ENCODE measurements at places on chromosomes 16 and 17.

- no peak for DNase-seq
Measured at GRCh38 chr16:1770328-1771187, 785 bp downstream of the NME3 start.

DNA sequence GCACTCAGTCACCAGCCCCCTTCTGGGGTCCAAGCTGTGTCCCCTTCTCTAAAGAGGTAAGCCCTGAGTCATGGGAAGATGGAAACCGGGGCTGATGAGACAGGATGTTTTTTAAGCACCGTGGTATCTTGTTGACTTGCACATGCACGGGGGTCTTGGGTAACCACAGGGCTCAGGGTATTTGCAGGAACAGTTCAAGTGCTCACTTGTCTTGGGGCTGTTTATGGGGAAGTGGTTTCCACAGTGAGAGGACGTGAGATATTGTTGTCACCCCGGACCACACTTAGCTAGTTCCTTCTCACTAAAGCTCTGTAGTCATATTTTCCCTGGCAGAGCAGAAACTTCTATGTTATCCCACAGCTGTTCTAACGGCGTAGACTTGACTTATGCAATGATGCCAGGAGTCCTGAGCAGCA is 7.7 kb downstream of the CCL3L1 start:
- no peak for DNase-seq

DNA sequence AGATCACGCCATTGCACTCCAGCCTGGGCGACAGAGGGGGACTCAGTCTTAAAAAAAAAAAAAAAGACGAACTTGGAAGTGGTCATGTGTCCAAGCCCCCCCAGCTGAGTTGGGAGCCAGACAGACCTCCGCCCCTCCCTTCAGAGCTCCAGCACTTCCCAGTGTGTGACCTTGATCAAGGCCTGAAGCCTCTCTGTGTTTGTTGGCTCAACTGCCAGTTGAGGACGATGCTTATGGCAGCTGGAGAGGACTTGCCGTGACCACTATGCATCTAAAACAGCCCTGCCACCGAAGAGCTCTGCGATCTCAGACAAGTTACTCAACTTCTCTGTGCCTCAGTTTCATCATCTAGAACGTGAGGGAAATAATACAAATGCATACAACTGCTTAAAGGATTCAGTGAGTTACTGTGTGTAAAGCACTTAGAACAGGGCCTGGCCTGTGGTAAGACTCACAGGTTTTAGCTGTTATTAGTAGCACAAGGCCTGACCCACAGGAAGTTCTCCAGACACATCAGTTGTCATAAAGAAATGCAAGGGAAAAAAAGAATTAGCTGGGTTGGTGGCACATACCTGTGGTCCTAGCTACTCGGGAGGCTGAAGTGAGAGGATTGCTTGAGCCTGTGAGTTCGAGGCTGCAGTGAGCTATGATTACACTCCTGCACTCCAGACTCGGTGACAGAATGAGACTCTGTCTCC is 7.0 kb upstream of the IL27 start:
- no peak for DNase-seq

DNA sequence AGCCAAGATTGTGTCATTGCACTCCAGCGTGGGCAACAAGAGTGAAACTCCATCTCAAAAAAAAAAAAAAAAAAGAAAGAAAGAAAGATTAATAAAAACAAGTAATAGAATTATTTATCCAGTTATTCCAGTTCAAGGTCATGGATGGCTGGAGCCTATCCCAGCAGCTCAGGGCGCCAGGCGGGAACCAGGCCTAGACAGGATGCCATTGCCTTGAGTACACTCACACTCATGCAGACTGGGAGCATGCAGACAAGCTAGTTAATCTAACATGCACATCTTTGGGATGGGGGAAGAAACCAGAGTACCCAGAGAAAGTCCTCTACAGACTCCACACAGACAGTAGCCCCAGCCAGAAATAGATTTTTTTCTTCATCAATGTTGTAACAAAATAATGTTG is 17.9 kb downstream of the PDP2 start:
- no peak for DNase-seq

- no peak for DNase-seq
Measured at GRCh38 chr17:64213995-64214811, 48.9 kb downstream of the TEX2 start.

DNA sequence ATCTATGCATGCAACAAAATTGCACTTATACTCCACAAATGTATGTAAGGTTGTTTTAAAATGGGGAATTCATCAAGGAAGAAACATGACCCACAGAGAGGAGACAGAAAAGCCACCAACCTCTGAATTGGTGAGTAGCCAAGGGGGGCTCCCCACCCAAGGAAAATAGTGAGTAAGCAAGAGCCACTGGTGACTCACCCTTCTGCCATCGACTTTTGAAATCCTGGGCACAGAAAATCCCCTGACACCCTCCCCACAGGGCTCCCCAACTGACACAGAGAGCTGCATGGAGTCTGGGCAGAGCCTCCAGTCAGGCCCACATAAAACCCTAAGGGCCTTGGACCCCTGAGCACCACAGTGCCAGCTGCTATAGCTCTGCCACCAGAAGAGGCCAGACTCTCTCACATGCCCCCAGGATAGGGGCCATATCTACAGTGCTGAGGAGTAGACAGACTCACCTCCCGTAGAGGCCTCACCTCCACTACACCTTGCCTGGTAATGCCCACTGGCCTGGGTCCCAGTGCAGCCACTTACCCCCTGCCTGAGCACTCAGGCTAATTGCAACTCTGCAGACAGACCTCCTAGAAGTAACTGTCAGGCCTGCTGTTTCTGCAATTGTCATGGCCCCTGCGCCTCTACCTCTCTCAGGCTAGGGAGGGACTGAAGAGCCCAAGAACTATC is 244.7 kb upstream of the WSB1 start:
- DNase-seq, result no peak

GRCh38 chr17:40090237-40091119 is 9.9 kb downstream of the NR1D1 start:
- no peak for DNase-seq

- DNase-seq, result no peak
Measured at GRCh38 chr16:50821586-50821985, 79.7 kb downstream of the CYLD start.

DNA sequence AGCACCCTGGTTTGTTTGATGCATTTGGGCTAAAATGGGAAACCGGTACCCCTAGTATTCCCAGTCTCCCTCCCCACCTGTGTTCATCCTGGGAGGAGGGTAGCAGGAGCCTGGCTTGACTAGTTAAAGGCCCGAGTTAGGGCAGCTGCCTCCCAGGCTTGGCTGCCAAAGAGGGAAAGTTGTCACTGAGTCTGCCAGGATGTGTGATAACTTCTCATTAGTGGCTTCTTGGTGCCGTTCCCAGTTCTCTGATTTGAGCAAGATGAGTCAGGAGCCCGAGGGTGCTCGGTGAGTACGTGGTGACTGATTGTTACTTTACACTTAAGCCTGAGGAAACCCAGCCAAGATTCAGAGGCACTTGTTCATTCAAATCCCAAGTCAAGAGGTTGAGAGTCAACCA is 2.5 kb downstream of the KRT32 start:
- DNase-seq, result no peak

DNA sequence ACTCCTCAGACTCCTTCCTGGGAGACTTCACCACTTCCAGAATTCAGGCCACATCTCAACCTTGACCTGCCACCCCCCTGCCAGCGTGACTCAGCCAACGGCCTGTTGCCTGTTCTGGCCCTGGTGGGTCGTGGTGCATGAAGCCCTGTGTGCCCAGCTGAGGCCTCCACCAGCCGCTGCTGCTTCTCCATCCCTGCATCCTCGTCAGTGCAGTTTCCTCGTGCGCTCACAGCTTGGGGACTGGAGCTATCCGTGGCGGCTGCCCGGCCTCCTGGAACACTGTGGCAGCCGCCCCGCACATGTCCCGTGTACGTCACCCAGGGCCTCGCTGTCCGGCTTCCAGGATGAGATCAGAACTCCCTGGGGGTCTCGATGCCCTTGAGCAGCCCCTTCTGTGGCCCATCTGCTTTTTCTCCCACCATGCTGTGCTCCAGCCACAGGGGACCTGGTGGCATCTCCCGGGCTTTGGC is 8.0 kb upstream of the TEDC2 start:
- DNase-seq, result no peak

- DNase-seq, result no peak
Measured at GRCh38 chr16:23408242-23408822, 44.7 kb downstream of the COG7 start.

DNA sequence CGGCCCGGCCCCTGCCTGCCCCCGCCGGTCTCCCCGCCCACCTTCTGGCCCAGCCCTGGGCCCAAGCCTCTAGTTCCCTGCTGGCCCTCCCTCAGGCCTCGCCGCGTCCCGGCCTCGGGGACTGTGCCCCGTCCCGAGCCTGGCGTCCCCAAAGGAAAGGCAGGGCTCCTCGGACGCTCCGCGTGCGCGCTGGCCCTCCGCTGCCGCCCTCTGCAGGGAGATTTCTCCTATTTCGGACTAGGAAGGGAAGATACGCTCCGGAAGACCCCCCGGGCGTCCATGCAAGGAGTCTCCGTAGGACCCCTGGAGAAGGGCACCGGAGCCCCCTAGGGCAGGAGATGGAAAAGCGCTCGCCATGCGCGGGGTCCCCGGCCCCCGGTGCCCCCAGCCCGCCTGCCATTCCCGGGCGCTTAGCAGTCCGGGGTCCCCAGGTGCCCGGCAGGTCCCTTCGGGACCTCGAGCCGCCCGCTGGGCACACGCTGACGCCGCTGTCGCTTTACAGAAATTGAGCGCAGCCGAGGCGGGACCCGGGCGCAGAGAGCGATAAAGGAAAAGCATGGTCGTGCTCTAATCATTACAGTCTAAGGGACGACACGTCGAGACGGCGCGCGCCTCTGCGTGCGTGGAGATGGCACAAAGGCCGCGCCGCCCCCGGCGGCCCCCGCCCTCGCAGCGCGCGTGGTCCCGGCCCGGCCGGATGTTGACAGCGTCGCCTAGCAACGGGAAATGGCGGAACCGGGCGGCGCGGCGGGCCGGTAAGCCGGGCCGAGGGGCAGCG is at the start of gene CCDC40:
Gene CCDC40, plus strand, starts transcription at position 706 of the 778 bp plus-strand sequence. Its CDS starts 21 bp downstream, at position 727.
- no peak for DNase-seq

- DNase-seq, result no peak
Measured at GRCh38 chr17:77458202-77459017, 317.6 kb downstream of the SEC14L1 start.

Data from cortex of kidney (tissue), 1 donor.